ENCODE measurements at places on chromosomes 1 and 21.

- DNase-seq: no peak
Observed at GRCh38 chr1:17297991-17298390, 10.0 kb upstream of the PADI4 start.

GRCh38 chr1:201336711-201337450 is 40.6 kb downstream of the TNNT2 start:
- no peak for DNase-seq

DNA sequence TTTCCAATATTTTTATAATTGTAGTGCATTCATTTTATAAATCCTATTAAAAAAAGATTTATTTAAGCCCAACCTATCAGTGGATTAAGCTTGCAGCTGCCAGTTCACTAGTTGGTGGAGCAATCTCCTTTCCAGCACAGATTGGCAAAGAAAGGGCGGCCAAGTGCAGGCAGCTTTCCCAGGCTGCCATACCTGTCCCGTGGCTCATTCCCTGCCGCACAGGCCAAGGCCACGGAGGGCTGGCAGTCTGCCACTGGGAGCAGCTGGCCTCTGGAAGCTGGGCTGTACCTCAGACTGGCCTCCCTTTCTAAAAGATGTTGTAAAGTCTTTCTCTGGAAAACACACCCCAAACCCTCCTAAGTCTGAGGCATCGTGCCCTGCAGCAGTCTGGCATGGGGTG is 74.2 kb downstream of the SIM2 start:
- DNase-seq: no peak

DNA sequence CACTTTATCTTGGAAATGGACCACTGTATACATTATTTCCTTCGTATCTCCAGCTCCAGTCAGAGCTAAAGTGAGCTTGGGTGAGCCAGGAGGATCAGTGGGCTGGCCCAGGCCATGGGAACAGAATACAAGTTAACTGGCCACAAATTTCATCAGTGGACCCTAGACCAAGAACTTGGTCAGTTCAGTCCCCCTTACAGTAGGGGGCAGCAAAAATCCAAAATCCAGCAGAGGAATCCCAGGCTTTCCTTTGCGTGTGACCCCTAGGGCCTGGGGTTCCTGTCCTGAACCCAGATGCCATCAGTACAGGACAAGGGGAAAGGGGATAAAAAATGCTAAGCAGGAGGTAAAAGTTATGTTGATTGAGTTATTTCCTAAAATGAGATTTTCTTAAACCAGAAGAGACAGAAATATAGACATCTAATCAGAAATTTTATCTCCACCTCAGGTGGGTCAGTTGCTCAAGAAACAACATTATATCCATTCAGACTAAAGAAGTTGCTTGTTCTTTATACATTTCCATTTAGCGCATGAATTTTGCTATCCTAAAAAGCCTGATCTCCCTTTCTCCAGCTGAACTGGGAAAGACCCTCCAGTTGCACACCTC is 24.1 kb upstream of the LCE5A start:
- no peak for DNase-seq

DNA sequence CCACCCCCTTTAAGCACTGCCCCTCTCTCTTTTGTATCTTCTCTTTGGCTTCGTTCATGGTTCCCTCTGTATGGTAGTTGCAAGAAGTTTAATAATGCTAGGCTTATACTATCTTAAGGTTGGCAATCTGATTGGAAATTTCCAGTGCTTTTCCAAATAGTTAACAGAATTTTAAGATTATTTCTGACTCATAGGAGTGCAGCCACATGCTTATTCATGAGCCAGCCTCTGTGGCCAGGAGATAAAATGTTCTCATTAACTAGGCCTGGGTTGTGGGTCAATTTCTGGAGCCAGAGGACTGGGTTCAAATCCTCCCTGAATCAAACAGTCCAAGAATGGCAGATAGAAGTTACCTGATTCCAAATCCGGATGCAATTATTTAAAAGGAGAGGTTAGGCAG is 103.1 kb downstream of the ATP6V1G3 start:
- DNase-seq: no peak

GRCh38 chr1:173527151-173527826 is 50.2 kb downstream of the PRDX6 start:
- no peak for DNase-seq

DNA sequence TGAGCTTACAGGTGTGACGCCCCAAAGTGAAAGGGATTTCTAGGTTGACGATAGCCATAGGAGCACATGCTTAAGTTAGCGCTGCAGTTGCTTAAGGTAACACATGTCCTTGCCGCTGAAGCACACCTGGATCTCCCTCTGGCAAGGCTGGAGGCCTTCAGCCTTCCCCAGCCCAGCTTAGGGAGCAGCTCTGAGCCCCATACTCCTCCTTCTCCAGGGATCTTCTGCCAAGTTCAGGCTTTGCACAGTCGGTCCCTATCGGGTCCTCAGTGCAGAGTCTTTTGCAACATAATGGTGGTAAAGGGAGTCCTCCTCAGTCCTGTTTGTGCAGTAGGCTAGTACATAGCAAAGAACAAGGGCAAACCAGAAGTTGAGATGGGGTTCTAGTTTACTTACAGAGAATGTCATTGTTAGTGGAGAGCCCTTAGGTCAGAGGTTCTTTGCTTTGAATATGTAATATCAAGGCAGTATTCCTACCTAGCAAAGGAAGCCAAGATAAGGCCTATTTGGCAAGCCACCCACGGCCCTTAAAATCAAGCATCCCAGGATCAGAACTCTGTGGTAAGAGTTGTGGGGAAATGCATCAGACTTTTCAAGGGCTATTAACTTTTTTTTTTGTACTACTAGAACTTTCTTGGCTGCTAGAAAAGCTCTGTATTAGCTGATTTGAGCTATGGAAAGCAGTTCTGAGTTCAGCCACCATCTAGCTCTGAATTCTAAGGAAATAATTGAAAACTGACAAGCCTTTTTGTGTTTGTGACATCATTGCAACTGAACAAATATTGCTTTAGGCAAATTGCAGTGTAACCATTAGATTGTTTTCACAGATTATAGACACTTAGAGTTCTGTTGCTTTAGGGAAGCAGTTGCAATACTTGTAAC is 1.4 kb downstream of the EVA1C start:
- no peak for DNase-seq
